GM23248 (cell line): ENCODE measurements at places on chromosomes 1 and 21. TPM values are rescaled to one million over a fixed set of nuclear protein-coding genes. Genes with fewer than 3 reads are reported as not detected.

The SLC5A9 gene
- total RNA-seq: not detected in 2 replicates

The KCNA3 gene
- not detected in 2 replicates for total RNA-seq

The APOBEC4 gene
- total RNA-seq: not detected in 2 replicates

The SLC6A9 gene
- 20.6 and 22.2 TPM in 2 replicates for total RNA-seq

The RHD gene
- total RNA-seq: 0.25 TPM in 1 of 2 replicates, not detected in the other

The MMEL1 gene
- total RNA-seq: not detected in 2 replicates

The TFF2 gene
- not detected in 2 replicates for total RNA-seq

The DPYD gene
- total RNA-seq: 70.7 and 75.5 TPM in 2 replicates

The HCRTR1 gene
- total RNA-seq: not detected in 2 replicates

The PBX1 gene
- total RNA-seq: 32.0 and 38.8 TPM in 2 replicates

The DMRTA2 gene
- total RNA-seq: not detected in 2 replicates

The OPN3 gene
- 10.2 and 15.2 TPM in 2 replicates for total RNA-seq

The ZMYM4 gene
- total RNA-seq: 29.2 and 34.9 TPM in 2 replicates

The DMBX1 gene
- not detected in 2 replicates for total RNA-seq

The IL20 gene
- 0.25 TPM in 1 of 2 replicates, not detected in the other for total RNA-seq
